ENCODE measurements at places on chromosomes 12 and 14.

DNA sequence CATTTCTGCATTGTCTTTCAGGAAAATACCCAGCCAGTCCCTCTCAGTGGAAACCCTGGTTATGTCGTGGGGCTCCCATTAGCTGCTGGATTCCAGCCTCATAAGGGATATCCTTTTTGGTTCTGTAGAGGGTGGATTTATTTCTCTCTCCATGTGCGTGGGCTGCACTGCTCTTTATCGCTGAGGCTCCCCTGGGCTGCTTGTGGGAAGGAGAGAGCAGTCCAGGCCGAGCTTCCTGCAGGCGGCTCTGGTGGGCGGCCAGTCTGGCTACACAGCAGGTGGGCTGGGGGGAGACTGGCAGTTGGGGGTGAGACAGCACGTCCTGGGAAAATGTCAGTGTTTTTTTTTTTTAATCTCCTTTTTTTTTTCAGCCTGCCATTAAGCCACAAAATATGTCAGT is 27.6 kb downstream of the TCTN1 start:
- no peak for DNase-seq

DNA sequence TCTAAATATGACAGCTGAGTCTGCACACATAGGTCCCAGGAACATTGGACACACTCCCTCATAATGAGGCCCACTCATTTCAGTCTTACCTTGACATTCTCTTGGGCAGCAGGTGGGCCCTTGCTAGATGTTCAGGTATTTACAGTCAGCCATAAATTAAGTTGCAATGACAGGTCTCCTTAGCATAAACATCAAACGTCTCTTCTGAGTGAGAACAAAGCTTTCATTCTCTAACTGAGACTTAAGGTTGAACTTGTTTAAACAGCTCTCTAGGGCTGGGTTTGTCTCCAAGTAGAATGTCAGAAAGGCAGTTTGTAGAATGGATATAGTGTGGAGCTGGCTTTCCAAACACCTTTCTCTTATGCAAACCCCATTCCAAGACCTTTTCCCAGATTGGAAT is 10.3 kb downstream of the ACVR1B start:
- no peak for DNase-seq

DNA sequence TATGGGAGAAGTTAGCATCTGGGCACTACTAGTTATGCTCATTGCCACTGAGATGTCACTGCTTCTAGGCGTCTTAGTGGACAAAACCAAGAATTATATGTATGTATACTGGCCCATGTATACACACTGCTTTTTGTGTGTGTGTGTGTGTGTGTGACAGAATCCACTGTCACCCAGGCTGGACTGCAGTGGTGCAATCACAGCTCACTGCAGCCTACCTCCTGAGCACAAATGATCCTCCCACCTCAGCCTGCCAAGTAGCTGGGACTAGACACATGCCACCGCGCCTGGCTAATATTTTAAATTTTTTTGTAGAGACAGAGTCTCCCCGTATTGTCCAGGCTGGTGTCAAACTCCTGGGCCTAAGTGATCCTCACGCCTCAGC is 25.2 kb downstream of the LIMA1 start:
- no peak for DNase-seq

- DNase-seq: no peak
Measured at GRCh38 chr14:90409209-90409730, 12.4 kb downstream of the CALM1 start.

DNA sequence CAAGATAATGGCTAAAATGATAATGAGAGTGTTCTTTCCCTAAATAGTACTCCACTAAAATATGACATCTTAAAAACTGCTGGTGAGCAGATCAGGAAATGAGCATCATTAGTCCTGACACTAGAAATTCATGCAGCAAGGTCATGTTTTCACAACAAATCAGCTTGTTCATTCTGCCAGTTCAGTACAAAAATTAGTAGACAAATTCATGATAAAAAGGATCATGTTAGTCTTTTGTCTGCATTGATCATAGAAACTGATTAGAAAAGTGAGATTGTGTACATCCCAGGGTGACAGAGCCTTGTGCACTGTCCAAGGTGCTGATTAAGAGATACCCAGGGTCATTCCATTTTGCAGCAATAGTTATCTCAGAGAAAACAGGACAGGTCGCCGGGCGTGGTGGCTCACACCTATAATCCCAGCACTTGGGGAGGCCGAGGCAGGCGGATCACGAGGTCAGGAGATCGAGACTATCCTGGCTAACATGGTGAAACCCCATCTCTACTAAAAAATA is 163.6 kb downstream of the RIMBP2 start:
- DNase-seq: no peak

DNA sequence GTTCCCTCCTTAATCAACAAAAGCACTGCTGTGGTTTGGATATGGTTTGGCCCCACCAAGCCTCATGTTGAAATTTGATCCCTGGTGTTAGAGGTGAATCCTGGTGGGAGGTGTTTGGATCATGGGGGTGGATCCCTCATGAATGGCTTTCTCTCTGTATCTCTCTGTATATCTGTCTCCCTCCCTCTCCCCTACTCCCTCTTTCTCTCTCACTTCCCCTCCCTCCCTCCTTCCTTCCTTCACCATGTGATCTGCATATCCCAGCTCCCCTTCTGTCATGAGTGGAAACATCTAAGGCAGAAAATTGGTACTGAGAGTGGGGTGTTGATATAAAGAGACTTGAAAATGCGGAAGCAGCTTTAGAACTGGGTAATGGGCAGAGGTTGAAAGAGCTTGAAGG is 5.2 kb downstream of the GSKIP start:
- no peak for DNase-seq

DNA sequence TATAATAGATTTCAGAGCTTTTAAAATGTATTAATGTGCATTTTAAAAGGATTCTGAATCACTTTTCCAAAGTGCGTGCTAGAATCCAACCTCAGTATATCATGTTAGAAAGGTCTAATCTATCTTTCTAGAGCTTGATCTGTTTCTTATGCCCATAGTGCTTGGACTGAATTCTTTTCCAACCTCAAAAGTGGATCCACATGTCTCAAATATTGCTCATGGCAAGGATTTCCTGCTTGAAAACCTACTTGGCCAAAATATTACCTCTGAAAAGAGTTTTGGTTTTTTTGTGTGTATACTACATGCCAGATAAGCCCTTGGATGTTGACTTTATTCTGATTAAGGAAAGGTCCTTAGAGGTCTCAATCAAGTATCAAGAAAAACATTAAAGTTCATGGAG is 16.9 kb upstream of the SLC6A15 start:
- DNase-seq: no peak

DNA sequence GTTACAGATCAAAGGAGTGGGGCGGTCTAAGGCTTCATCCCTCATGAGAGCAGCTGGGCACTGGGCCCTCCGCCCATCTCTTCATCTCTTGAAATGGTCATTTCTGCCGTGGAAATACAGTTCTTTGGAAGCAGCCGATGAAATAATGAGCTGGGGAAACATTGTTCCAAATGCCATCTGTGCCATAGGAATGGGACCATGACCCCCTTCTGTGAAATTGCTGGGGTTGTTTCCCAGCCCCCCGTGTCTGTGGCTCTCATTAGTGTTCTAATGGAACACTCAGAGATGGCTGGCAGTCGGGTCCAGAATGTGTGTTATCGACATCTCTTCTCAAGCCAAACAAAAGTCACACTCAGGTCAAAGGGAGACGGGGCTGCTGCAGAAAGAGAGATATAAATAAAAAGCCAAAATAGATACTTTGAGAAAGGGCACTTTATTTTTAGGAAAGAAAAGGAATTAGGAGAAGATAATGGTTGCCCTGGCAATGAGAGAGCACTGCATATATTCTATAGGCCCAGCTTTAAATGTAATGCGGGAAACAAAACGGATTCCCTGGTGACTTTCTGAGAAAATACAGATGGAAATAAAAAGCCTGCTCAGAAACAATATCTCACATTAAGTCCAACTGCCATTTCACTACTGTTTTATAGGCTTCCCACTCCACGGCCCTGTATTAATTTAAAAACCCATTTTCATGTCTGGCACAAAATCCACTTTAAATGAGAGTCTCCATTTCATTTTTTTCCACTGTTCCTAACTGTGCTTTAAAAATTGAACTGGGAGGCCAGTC is 107.1 kb downstream of the TTC8 start:
- no peak for DNase-seq

DNA sequence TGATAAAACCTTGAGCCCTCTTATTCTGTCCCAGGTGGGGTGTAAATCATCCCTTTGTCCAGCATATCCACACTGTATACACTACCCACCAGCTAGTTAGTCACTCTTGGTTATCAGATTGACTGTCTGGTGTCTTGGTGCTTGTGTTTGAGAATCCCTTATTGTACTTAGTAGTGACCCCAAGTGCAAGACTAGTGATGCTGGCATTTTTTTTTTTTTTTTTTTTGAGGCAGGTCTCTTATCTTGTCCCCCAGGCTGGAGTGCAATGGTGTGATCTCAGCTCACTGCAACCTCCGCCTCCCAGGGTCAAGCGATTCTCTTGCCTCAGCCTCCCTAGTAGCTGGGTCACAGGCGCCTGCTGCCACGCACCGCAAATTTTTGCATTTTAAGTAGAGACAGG is 5.8 kb downstream of the VRK1 start:
- DNase-seq: no peak

DNA sequence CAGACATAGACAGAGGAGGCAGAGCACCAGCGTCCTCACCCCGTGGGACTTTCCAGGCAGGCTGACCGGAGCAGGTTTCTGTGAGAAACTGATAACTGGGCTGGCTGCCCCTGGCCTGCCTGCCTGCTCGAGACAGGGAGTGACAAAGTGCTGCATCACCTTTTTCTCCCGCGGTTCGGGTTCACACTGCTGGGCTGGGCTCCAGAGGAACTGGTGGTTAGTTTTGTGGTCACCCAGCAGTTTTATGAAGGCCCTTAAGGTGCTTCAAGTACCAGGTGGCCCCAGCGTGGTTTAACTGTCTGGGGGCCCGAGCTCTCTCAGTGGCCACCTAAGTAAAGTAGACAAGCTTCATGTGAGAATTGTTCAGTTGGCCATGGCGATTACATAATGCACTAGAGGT is 1073.6 kb downstream of the BCL11B start:
- DNase-seq: no peak

DNA sequence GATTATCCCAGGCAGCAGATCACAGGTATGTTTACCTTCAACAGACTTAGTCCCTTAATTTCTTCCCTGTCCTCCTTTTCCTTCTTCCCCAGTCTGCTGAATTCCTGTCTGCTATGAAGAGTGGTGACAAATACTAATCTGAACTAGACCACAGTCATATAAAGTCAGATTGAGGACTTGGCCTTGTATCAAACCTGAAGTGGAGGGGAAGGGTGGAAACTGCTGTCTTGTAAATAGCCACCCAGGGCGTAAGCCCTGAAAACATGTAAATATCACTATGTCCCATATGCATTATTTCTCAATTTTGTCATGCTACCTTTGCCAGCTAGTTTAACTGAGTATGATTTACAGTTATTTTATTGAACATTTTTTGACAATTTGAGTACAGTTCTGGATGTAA is 368.0 kb downstream of the CCDC91 start:
- DNase-seq: no peak

GRCh38 chr14:49673586-49673985 is 14.4 kb downstream of the POLE2 start:
- DNase-seq: no peak

- DNase-seq: no peak
Measured at GRCh38 chr12:130800312-130800711, 38.7 kb downstream of the STX2 start.

GRCh38 chr12:96980991-96981414 is 73.9 kb downstream of the NEDD1 start:
- no peak for DNase-seq

- no peak for DNase-seq
Measured at GRCh38 chr14:61705017-61705416, 9.7 kb downstream of the HIF1A start.

GRCh38 chr12:62914443-62915203 is 20.3 kb downstream of the PPM1H start:
- no peak for DNase-seq

GRCh38 chr12:12560587-12561370 is 1.9 kb downstream of the DUSP16 start:
- peak; percentile 85 for DNase-seq

DNA sequence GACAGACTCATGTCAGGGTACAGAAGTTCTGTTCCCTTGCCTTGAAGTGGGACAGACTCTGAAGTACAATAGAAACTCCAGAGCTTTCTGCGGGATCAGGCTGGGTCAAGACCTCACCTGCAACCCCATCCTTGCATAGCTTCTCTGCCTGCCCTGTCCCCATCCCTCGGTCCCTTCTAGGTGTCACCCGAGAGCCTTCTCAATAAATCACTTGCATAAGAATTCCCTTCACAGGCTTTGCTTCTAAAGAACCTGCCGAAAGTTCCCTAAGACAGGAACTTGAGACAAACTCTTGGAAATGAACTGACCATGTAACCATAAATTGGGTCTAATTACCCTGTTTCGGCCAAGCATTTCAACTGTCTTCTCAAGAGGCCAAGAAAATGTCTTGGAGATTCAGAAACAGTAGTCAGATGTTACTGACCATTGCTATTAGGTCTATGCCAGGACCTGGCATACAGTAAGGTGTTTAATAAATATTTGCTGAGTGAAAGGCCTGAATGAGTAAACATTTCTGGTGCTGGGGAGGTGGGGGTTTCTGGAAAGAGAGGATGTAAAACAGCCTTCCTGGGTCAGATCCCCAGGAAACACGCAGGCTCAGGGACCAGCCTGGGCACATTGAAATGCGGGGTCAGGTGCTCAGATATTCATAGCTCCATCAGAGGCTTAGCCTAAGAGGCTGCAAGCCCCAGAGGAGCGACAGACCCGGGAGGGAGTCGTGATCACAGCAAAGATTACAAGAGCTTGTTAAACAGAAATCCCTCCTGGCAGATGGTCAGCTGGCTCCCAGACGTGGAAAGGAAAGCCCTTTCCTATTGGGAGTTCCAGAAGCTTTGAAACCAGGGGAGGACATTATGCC is 226.2 kb upstream of the LHX5 start:
- DNase-seq: peak; percentile 29

DNA sequence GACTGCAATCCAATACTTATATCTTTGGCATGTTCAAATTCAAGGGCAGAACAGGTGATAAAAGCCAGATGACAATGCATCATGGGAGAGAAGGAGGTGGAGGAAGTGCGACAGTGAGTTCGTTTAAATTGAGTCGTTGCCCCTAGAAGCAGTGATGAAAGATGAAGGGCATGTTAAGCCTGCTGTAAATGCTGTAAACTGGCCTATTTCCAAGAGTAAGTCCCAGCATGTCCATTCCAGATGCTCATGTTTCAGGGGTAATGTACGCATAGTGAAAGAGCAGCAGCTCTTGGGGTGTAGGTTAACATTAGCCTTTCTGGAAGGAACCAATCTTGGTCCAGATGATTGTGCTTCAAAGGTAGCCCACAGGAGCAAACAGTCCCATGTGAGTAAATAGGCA is 97.1 kb downstream of the C2CD5 start:
- no peak for DNase-seq
